ENCODE measurements at places on chromosomes 7 and 10.

DNA sequence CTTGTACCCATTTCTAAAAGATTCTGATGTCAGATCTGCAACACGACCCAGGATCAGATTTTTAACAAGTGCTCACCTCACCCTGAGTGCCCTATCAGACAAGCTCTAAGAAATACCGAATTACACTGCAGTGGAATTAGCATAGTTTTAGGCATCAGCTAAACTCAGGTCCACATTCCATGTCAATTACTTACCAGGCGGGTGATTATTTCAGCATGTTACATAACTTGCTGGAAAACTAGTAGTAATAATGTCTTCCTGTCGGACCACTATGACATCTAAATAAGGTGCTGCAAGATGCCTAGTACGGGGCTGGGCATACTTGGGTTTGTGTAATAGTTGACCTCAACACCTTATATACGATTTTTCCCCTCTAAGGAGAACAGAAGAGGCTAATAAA, 21.0 kb downstream of the TRIL start:
- no peak for DNase-seq

- no peak for DNase-seq
Observed at GRCh38 chr7:151707757-151708156, 169.2 kb downstream of the PRKAG2 start.

GRCh38 chr10:114691442-114691941, 33.4 kb upstream of the ABLIM1 start:
- no peak for DNase-seq

DNA sequence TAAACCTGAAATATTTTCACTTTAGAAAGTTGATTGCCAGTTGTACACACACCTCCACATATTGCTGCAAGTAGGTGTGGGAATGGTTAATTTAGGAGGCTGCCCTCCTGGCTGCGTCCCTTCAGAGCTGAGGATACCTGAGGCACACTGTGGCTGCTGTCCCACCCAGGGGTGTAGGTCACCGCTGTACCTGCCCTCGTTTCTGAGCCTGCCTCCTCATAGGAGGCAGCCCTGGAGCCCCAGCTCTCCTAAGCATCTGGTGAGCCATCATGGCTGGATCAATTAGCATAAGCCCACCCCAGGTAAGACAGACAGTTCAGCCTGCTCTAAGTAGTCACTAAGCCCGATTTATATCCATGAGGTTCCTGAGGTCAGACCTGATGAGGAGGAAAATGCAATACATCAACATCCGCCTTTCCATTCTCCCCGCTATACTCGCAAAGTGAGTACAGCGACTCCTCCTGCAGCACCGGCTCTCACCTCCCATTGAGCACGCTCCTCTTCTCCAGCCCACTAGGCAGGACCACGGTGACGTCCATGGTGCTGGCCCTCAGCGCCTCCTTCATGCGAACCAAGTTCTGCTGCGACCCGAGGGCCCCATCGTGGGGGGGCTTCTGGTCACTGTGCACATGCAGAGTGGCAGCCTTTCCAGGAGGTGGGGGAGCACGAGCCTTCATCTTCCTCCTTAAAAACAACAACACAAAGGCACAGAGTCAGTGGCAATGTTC, 97.2 kb downstream of the COBL start:
- no peak for DNase-seq

GRCh38 chr10:22856444-22857074, 71.3 kb upstream of the ARMC3 start:
- no peak for DNase-seq

- no peak for DNase-seq
Observed at GRCh38 chr7:137890449-137890921, 43.7 kb upstream of the DGKI start.

- DNase-seq, result no peak
Observed at GRCh38 chr7:1959305-1959704, 273.4 kb downstream of the MAD1L1 start.

DNA sequence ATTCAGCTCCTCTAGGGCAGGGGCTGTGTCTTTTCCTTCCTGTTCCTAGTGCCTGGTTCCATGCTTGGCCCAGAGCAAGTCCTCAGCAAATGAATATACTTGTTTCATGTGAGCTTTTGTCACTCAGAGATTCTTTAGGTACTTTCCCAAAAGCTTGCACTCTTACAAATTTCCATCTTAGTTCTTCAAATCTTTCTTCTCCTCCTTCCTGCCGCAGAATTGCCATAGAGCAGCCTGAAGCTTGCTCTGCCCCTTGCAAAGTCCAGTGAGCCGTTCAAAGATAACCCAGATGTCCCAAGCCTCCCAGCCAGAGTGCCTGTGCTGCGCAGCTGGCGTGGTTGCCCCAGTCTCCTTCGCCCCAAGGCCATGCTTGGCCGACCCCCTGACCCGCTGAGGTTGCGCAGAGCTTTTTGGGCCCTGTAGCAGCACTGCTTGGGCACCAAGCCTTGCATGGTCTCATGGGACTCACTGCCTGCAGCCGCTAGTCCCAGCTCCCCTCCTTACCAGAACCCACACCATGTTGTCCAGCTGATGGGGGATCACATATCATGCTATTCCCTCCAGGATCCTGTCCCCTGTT, 20.7 kb downstream of the CHST3 start:
- no peak for DNase-seq

DNA sequence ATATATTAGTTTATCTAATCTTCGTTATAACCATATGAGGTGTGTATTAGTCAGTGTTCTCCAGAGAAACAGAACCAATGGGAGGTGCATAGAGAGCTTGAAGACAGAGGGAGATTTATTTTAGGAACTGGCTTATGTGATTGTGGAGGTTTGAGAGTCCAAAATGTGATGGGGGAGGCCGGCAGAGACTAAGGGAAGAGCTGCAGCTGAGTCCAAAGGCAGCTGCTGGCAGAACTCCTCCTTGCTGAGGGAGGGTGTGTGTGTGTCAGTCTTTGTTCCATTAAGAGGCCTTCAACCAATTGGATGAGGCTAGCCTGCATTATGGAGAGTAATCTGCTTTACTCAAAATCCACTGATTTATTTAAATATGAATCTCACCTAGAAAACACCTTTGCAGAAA, 165.1 kb downstream of the SH3PXD2A start:
- DNase-seq, result no peak

GRCh38 chr10:62234077-62234605, 34.5 kb downstream of the RTKN2 start:
- DNase-seq, result no peak

DNA sequence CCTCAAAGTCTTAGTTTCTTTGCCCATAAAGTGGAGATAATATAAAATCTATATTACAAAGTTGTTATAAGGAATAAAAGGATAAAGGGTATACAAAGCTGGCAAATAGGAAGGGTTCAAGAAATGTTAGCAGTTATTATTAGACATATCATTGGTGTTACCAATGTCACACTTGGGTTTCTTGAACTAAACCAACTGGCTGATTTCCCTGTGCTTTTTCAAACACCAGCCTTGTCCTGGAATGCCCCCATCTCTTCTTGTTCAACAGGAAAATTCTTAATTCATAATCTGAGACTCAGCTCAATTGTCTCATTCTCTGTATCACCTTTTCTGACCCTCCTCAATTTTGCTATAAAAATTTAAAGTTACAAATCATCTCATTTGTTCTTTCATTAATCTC, 143.7 kb upstream of the LRRTM3 start:
- no peak for DNase-seq

GRCh38 chr10:110340816-110341215, 36.1 kb upstream of the SMNDC1 start:
- DNase-seq, result no peak

DNA sequence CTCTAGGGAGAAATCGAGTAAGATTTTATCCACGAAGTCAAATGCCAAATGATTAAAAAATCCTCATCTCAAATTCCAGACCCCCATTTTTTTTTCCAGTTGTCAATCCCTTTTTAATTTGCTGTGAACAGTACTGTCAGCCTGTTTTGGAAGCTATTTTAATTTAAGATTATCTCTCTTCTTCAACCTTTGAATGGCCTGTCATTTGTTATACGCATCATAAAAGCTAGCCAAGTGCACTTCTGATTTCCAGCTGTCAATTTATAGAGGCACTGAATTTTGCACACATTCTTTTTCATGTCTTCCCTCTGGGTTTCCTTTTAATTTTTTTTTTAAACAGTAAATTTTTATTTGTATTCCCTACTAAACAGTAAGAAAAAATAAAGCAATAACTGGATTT, 336.4 kb upstream of the HGF start:
- no peak for DNase-seq

DNA sequence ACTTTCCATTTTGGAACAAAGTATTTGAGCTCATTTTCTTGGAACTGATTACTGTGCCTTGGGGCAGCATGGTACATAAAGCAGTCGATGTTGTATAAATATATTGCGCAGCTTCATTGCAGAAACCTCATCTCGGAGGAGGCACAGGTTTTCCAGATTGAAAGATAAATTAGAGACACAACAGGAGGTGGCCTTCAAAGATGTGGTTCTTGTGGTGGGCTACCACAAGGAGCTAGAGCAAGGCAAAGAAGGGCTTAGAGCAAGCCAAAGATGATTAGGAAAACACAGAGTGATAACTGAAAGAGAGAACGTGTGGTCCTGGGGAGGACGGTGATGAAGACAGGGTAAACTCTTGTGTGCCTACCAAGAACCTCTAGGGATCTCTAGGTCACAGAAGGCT, 169.1 kb upstream of the TNS3 start:
- no peak for DNase-seq

DNA sequence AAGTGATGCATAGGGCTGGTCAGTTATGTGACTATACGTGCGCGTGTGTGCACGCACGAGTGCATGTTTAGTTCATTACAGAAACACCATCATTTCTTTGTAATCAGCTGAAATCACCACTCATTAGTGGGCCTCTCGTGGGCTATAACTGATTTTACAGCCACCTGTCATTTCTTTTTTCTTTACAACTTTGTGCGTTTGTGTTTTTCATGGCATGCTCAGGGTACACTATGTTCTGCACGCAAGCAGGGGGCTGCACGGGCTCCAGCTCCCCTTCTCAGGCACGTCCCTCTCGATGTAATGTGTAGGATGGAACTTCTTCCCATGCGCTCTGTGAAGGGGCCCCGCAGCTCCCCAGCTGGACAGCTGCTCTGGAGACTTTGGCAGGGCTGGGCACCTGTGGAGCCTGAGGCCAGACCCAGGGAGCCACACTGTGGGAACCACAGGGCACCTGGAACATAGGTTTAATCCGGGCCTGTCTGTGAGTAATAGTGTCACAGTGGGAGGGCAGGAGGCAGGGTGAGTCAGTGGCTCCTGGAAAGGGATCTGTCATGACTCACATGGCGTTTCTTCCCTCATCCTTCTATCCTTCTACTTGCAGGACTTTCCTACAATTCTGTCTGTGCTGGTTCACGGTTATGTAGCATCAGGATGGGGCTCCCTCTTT, 4.9 kb downstream of the GCK start:
- no peak for DNase-seq

- no peak for DNase-seq
Observed at GRCh38 chr10:47055386-47056246, 144.4 kb downstream of the PTPN20 start.

GRCh38 chr7:30329716-30330115, 45.3 kb downstream of the ZNRF2 start:
- no peak for DNase-seq

DNA sequence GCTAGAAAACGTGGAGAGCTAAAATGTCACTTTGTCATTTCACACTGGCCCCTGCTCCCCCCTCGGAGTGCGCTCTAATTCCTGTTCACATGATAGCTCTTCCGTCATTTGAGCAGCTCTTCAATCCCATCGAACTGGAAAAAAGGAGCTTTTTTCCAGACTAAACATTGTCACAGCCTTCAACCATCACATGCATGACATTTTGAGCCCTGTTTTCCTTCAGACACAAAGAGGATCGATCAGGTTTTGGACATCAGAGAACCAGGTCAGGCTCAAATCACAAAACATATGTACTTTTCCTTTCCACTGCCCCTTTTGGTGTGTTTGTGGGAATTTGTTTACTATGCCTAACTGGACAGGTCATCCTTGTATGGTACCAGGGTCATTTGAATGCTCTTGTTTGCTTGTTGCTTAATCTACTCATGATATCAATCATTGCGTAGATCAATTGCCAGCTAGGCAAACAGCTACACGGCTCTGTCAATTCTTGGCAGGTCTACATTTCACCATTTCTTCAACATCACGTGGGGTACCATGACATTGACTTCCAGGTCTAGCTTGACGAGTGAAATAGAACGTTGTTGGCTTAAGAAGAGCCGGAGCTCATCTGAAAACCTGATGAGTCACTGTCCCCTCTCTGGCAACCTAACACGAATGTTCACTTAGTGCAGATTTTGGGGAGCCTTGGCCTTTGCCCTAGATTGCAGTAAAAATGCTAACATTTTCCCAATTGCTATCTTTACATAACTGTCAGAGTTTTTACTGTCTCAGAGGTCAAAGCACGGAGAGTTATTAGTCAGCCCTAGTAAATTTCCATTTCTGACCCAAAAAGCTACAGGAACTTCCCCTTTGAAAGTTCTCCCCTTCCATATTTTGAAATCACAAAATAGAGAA, 87.3 kb downstream of the LYZL2 start:
- DNase-seq, result no peak

DNA sequence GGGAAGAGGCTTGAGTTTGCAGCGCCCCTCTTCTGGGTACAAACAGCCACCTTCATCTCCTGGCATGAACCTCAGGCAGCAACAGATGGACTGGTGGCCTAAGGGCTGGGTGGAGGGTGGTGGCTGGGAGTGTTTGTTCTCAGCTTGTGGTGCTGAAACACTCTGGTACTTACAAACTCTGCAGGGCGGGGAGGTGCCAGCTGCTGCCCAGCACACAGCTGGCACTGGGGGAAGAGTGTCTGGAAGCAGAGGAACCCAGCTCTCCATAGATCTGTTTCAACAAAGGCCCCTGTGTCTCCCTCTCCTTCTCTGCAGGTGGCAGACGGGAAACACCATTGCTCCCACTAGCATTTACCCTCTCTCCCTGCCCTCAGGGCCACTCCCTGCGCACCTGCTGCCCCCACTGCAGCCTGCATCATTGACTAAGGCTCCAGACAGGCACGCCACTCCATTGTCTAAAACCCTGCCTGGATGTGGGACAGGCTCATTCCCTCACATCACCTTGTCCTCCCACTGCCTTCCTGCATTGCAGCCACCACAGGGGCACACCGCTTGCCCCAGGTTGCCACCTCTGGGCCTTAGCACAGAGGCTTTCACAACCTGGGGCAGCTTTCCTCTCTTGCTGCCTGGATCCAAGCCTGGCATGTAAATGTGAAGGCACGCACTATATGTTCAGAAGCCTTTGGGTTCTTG, 6.5 kb downstream of the ARHGAP22 start:
- DNase-seq, result no peak

- no peak for DNase-seq
Observed at GRCh38 chr7:77321300-77321699, 94.8 kb downstream of the GSAP start.

GRCh38 chr10:34305189-34305588, 509.9 kb downstream of the PARD3 start:
- DNase-seq, result no peak

GRCh38 chr7:137996386-137996851, 5.5 kb downstream of the CREB3L2 start:
- DNase-seq, result no peak
